NCI-H2227 treated with DMSO at 0.1 percent for 48 hours (cell line): ENCODE measurements at places on chromosomes 3 and 15.

DNA sequence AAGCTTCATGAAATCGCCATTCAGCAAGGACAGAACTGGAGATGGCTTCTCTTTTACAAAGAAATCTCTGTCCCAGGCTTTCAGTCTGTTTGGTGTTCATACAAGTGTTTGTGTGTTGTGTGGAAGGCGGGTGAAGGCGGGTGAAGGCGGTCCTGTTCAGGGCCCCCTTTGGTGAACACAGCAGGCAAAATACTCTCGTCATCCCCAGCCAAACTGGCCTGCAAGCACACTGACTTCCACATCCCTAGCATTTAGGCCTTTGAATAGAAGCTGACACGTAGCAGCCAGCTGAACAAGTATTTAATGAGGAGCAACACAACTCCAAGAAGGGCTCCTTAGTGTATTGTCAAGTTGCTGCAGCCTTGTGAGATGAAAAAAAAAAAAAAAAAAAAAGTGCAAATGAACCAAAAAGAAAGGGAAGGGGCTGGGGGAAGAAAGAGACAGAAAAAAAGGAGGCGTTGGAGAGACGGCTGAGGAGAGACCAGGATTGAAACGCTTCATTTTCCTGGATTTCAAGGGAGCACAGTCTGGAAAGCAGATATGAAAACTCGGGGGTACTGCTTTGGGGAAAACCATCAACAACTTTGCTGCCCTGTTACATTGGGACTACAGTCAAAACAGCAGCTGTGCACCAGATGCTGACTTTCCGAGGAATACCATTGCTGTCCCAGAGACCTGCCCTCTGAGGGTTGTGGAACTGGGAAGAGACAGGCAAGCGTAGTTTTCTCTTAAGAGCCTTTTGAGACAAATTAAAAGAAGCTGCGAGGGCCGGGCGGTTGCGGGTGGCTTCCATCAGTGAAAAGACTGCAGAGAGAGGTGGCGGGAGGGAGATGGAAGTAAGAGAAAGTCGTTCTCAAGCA lies 74.6 kb downstream of the TGFBR2 start:
- DNase-seq: peak; percentile 9

- no peak for DNase-seq
Measured at GRCh38 chr3:179681492-179682263, 28.8 kb downstream of the USP13 start.

- DNase-seq: no peak
Measured at GRCh38 chr3:124793054-124793739, 62.9 kb downstream of the UMPS start.

DNA sequence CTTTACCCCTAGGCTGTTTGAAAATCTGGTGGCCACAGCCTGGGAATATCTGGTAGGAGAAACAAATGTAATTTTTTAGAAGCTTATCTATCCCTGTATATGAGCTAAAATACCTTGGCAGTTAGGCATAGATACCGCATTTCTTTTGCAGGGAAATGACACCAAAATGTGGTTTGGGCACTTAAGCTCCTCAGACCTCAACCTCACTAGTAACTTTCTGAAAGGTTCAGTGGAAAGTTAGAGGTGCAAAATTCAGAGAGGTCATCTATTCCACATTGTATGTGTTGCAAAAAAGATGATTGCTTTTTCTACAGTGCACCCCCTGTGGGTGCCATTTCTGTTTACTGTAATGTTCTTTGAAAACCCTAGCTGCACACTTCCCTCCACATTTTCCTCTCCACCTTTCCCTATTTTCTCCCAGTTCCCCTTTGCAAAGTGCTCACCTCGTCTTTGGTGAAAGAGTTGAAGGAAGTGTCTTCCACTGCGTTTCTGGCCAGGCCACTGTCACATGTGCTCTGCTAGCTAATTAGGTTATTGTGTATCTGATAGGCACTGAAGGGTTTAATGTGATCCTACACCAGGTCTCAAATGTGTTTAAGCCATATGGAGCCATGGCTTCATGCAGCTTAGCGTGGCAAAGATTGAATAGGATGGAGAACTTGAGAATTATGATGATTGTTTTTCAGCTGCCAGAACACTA lies 1.3 kb downstream of the SACM1L start:
- no peak for DNase-seq

DNA sequence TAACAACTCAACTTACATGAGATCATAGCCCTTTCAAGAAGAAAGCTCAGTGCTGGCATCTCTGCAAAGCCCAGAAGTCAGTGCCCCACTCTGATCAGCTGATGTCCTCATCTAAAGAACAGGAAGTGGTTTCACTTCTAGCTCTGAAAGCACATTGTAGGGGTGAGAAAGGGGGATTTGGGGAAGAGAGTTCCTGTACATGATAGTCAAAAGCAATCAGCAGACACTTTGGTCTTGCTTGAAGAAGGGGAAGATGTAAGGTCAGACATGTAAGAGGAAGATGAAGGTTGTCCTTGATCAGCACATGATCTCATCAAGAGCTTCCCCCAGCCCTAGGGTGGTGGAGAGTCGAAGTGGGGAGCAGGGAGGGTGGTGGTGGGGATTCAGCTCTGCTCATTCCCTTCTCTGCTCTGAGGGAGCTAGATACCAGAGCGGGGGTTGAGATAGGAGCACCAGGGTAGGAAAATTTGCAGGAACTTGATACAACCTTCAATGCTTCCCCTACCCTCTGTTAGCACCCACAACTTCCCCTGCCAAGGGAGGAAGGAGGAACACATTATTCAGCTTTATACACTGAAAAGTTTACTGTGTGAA lies 76.4 kb upstream of the ETV5 start:
- DNase-seq: no peak

DNA sequence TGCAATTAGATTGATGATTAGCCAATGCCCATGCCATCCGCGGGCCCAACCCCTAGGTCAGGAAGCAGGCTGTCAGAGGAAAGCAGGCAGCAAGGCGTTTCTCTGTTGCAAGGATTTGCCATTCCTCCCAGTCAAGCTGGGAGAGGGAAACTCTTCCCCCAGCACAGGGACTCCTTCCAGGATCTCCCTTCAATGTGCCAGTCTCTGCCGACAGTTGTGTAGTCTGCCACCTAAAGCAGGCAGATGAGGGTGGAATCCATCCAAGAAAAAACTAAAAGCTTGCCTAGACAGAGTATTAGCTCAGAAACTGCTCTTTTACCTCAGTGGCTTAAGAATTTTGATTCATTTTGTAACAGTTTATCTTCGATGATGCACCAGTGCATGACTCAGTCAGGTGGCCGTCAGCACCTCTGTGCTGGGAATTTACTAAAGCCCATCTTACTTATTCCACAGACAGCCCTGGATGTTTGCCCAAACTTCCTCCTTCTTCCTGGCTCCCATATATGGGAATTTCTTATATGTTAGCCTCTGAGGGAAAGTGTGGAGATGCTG lies 501.5 kb upstream of the THBS1 start:
- no peak for DNase-seq

- peak; percentile 53 for DNase-seq
Measured at GRCh38 chr15:83010709-83011270, 649 bp downstream of the C15orf40 start.

- no peak for DNase-seq
Measured at GRCh38 chr3:9727041-9727595, 4.4 kb upstream of the BRPF1 start.

DNA sequence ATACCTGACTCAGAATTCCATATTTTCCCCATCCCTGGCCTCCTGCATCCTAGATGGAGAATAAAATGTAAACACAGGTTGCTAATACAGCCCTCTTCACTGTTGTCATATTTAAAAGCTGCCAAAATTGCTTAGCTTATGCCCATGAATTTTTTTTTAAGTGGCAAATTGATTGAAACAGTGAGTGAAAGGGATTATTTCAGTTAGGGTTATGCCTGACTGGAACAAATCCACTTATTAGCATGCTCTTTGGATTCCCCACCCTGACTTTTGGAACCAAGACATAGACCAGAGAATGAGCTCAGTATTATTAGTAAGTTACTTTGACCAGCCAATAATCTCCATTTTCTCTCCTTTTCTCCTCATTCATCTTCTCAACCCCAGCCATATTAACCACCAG lies 244.7 kb downstream of the FEZF2 start:
- DNase-seq: no peak

- no peak for DNase-seq
Measured at GRCh38 chr3:31853580-31853979, 127.5 kb downstream of the OSBPL10 start.
